ENCODE measurements at places on chromosomes 16 and 17.

GRCh38 chr16:53821957-53822625 is 118.1 kb downstream of the FTO start:
- no peak for DNase-seq

DNA sequence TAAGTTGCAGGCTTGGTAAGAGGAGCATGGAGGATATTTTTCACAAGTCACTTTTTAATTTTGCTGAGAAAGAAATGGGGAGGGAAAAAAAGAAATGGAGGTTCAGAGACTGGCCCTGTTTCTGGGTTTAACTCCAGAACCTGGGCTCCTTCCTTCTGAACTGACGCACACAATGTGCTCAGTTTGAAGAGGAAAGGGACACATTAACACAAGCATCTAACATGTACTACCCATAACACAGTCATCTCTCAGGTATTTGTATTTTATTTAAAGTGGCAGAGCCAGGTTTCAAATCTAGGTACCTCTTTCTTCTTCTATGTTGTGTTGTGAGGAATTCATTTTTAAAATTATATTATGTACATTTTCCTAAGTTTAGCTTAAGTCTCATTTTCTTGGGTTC is 5.3 kb upstream of the TMEM100 start:
- no peak for DNase-seq

DNA sequence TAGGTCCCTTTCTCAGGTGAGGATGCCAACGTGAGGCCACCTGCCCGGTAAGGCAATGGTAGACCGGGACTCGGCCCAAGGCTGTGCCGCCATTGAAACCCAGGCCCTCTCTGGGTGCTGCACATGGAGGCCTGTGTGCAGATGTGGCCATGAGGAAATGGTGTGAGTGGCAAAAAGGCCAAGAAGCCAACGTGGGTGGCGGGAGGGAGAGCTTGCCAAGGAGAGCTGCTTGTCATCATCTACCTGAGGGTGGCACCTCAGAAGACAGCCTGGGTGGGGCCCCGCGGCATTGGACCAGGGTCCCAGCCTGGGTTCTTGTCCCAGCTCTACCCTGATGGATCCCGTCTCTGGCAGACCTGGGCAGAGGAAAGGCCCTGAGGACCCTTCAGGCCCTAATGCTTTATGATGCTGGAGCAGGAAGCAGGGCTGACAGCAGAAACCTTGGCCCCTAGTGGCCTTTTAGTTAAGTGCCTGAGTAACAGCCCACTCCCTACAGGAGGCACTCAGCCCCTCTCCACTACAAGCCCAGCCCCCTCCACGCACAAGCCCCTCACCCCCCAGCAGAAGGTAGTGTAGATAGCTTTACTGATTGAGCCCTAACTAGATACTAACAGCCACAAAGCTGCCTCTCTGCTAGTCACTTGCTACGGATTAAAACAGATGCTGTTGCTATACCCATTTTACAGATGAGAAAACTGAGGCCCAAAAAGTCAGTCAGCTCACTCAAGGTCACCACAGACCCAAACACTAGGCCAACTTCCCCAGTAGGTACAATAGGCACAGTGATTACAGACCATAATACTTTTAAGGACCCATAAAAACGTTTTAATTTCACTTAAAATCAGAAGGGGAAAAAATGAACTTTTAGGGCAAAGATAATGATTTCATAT is 26.2 kb upstream of the KIFC3 start:
- DNase-seq: no peak

DNA sequence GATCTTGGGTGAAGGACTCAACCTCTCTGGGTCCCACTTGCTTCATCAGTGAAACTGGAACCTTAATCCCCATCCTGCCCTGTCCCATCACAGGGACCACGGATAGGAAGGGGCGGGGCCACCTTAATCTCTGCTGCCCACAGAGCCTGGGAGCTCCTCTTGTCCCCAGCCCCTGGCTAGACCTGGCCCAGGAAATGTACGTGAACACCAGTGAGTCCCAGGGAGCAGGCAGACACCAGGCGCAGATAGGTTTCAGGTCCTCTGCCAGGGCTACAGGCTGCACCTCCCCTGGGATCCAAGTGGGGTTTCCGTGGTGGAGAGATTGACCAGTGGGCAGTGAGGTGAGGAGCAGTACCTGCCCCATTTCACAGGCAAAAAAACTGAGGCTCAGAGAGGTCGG is 21.0 kb downstream of the RAB11FIP4 start:
- no peak for DNase-seq

- DNase-seq: no peak
These were observed 911 bp downstream of the ARL16 start for GRCh38 chr17:81682565-81683207.

All from Ammon's horn (tissue), 1 donor.